Activated CD4-positive, alpha-beta T cell treated with anti-CD3 and anti-CD28 coated beads, Interleukin-2, amount 10 ng/mL, durations not matched to agents 7 days and 5 days (primary cell): ENCODE measurements at places on chromosomes 2 and 18. TPM values are rescaled to one million over a fixed set of nuclear protein-coding genes. Genes with fewer than 3 reads are reported as not detected.

TLX2 gene
- total RNA-seq, result 0.40 TPM

ZNF236 gene
- 27.7 TPM for total RNA-seq

PSTPIP2 gene
- total RNA-seq, result 9.7 TPM

DNA sequence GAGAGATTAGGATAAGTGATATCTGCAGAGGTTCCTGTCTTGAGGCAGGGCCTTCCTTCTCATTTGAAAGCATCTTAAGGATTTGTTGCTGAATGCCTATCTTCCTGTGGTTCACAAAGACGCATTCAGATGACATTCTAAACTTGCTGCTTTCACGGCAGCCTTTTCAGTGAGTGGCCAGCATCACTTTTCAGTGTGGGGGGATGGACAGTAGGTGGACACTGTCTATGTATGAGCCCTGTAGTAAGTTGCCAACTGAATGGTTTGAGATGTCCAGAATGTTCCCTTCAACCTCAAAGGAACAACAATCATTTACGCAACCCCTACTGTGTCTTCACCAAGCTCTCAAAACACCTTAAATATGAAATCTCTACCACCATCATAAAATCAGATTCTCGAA is 46.6 kb downstream of the SETBP1 start:
- DNase-seq, result no peak

GRCh38 chr2:235545339-235546150 is 51.7 kb downstream of the AGAP1 start:
- DNase-seq, result no peak

DNA sequence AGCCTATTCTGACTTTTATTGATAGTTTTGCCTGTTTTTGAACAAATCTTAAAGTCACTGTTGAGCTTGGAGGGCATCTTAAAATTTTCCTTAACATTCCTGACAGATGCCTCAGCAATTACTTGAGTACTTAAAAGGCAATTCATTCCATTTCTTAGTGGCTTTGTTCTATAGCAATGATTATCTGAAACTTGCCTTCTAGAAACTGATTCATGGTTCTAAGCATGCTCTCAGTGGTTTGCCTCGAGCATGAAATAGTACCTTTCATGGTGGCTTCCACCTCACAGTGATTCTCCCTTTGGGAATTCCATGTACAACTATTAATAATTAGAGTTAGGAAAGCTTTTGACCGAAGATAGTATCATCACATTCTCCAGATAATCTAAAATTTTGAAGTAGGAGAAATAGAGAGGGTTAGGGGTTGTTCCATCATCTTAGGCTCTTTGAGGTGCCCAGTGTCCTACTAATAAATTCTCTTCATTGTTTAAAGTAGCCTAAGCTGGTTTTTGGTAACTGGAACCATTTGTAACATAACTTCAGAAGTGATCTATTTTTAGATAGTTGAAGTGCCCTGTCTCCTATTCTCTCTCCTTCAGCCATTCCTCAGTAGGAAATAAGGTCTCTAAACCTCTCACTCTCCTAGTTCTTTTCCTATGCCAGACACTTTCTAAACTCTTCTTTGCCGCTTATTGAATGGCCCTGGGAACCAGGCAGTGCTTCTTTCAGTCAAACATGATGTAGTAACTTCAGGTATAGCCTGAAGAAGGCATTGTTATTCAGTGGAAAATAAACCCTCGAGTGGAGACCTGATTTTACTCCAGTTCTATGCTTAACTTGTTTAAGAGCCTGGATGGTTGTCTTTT is 156.1 kb downstream of the HAUS1 start:
- DNase-seq, result no peak

DNA sequence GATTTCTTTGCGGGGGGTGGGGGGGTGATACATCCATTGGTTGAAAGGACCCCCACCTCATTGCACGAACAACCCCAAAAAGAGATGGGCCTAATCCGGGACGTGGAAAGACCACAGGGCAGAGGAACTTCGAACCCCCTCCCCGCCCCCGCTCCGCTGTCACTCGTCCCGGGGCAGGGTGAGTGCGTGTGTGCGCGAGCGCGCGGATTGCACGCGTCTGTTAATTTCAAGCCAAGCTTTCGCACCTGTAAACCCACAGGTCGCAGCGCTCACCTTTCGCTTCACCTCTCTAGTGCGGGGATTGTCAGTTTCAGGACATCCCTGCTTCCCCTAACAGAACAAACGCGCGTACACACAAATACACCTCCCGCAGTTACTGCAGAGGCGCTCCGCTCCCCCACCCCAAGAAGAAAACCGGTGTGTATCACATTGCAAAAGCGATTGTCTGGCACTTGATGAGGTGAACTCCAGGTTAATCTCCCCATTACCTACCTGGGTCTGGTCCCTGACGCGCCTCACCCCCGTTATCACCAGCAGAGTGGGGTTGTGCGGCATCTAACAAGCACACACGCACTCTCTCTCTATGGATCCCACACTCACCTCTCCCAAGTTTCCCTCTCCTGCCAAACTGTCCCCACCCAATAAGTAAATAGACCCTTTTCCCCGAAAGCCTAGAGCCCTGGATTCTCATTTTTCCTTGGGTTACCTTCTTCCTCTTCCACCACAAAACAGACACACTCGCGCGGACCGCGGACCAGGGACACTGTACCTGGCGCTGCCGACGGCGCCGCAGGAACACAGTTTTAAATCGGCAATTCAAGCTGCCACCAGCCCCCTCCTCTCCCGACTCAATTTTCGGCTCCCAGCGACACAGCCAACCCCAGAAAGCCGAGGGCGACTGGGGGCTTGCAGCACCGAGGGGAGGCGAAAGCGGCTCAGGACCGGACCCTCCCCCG is 1.0 kb downstream of the CYP26B1 start:
- no peak for DNase-seq

DNA sequence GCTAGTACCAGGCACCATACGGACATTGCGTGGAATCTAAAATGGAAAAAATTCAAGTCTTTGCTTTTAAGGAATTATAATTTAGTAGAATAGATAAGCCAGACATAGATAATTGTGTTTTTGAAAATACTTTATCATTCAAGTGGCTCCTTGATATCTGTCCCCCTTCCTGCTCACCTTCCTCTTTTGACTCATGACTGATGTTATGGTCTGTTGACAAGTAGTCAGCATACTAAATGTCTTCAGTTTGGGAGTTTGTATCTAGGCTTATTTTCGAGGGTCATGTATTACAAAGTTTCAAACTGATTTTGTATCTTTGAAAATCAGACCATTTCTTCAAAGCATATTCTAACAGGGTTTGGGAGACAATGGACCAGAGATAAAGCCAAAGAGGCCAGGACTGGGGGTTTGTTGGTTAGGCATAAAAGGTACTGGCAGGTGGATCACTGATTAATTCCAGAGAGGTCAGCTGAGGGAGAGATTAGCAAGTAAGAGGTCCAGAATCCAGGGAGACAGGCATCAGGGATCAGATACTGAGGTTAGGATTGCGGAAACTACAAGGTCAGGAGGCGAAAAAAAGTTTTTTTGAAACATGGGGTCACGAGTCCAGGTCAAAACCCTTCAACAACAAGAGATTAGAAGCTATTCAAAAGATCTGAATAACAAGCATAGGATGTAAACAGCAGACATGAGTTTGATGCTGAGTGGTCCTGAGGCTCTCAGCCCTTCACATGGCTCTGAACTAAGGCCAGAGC is 31.5 kb upstream of the KLHL14 start:
- no peak for DNase-seq

DNA sequence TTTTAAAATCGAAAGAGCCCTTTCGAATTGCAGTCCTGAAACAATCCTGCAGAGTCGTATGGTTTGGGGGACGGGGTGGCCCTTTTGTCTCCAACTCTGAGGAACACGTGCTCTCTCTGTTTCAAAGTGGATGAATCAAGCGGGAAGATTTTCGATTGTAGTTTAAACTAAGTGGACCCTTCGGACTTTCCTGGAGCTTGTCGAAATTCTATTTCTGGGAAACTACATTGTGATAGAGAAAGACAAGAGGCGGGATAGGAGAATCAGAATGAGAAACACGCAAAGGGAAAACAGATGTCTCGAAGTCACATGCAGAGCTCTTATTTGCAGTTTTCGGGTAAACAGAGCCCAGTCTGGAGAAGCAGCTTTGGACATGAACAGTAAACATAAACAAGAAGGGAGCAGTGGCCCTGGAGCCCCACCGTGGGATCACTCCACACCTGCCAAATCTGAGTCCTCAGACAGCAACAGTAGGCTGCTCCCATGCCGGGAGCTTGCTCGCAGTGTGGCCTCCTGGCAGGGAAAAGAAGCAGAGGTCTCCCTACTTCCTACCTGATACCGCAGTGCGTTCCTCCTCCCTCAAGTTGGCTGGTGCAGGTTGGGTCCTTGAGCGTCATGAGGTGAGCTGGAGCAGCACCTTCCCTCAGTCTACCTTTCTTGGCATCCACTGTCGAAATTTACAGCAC is 202.4 kb downstream of the SLC4A3 start:
- no peak for DNase-seq

GRCh38 chr2:43241558-43241957 is 15.2 kb upstream of the ZFP36L2 start:
- DNase-seq, result no peak
